Posterior cingulate gyrus (tissue), 11 donors: ENCODE measurements at places on chromosomes 7 and 10.

GRCh38 chr7:31883761-31884164 is 186.4 kb downstream of the PDE1C start:
- DNase-seq: peak; percentile 59

DNA sequence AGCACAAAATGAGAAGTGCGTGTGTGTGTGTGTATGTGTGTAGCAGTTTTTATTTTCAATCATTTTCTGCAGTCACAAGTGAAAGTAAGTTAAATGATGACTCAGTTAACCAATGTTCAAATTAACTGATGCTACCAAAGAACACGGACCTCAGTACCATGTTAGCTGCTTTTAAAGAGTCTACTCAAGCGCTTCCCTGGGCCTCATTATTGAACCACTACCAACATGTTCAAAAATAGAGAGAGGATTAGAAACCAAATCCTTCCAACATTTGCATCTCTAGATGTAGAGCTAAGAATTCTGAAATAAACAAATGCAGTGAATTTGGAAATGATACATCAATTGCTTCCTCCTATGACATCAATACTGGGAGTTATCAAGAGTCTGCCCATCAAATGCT is at the start of gene TAS2R39:
Gene TAS2R39 (plus strand): TSS at position 396 of the 400 bp plus-strand sequence. CDS start 0 bp downstream, at position 396.
- DNase-seq: no peak

GRCh38 chr7:23000597-23001360 is 13.2 kb downstream of the HYCC1 start:
- DNase-seq: no peak

DNA sequence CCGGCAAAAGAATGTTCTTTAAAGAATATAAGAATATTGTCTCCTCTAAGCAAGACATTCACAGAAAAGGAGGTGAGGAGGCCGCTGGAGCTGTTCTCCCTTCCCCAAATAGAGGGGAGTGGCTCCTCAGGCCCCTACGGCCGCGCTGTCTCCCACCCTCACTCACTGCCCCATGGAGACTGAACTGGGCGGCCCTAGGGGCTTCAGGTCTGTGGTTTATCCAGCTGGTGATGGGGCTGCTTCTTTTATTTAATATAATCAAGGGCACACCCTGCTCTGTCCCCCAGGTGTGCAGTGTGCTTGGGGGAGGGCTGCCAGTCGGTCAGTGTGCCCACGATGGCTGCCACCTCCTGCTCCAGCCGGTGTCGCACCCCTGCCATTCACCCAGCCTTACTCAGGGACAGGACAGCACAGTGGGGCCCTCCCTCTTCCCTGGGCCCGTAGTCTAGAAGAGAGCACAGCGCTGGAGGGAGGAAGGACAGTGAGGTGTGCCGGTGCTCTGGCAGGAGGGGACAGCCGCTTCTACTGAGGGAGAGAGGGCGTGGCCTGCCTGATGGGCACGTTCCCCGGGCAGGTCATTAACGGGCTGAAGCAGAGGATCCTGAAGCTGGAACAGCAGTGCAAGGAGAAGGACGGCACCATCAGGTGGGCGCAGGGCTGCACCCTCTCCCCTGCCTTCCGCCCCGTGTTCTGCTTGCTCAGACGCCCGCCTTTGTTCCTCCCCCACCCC is 23.4 kb downstream of the IQCE start:
- peak; percentile 31 for DNase-seq

- DNase-seq: no peak
Observed at GRCh38 chr7:80199051-80199450, 64.4 kb downstream of the GNAI1 start.
